Karpas-422 (cell line): ENCODE measurements at places on chromosomes 4 and X. TPM values are rescaled to one million over a fixed set of nuclear protein-coding genes. Genes with fewer than 3 reads are reported as not detected.

Gene SFRP2
- total RNA-seq = not detected in 2 replicates

- no peak overlapping the region for H3K27ac ChIP-seq
- no peaks in the 10 kb centered on the region for H3K36me3 ChIP-seq
- H3K27me3 ChIP-seq = no peaks in the 10 kb centered on the region
- no peaks in the 10 kb centered on the region for H3K4me1 ChIP-seq
- DNase-seq = no peak
- H3K4me3 ChIP-seq = no peak overlapping the region
Observed at GRCh38 chrX:95953564-95953963, 731.1 kb upstream of the DIAPH2 start.

DNA sequence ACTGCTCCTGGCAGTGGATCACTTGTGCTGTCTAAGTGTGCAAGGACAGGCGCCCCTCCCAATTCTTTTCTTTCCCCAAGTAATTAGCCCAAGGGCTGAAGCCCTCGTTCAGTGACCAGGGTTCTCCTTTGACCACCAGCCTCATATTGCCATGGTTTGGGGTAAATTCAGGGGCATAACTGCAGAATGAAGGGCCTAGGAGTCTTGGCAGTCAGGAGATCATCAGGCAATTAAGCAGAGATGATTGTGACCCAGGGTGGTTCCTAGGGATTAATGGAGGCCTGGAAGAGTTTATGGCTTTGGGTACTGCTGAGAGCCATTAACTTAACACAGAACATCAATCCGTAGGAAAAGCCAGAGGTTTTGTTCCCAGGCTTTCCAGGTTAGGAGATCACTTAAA is 170.7 kb downstream of the PTTG2 start:
- no peaks in the 10 kb centered on the region for H3K27me3 ChIP-seq
- H3K4me1 ChIP-seq = 0 out of 2 replicates have a peak, but pooled peaks cover 4% of the 10 kb centered on the region
- no peak overlapping the region for H3K4me3 ChIP-seq
- no peak for DNase-seq
- H3K36me3 ChIP-seq = no peaks in the 10 kb centered on the region

Gene STAG2
- total RNA-seq = 75.7 and 98.4 TPM in 2 replicates

DNA sequence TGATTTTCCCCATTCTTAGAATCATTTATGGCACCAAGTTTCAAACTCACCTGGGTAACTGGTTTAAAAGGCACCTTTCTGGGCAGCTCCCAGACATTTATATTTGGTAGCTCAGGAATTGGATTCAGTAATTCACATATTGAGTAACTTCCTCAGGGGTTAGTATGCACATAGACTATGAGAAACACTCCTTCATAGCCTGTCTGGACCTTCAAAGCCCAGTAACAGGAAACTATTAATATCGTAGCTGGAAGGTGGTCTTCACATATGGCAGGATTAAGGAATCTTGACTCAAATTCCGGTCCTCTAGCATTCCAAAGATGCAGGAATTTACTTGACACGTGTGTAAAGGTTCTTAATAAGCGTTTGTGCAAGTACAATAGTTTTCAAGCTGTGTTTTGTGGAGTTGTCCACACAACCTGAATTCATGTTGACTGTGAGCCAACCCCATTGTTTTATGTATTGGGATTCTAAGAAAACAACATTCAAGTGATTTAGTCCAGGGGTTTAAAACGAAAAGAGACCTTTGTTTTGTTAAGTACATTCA is 78.4 kb downstream of the PLS3 start:
- no peak overlapping the region for H3K27ac ChIP-seq
- no peaks in the 10 kb centered on the region for H3K27me3 ChIP-seq
- no peak overlapping the region for H3K4me3 ChIP-seq
- no peak for DNase-seq
- H3K4me1 ChIP-seq = no peaks in the 10 kb centered on the region

DNA sequence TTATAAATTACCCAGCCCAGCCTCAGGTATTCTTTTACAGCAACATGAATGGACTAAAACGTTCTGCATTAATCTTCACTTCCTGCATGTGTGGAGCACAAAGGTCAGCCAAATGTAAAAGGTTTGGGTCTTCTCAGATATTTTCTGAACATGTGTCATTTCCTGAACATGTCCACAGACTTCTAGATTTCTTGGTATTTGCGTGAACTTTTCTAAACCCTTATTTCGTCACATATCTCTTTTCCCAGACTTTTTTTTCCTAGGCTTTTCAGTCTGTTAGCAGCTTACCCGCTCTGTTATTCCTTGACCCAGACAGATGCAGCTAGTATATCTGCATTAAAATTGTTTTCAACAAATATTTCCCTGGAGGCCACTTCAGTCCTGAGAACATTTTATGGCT is 57.3 kb upstream of the USP51 start:
- H3K27me3 ChIP-seq = no peaks in the 10 kb centered on the region
- H3K27ac ChIP-seq = no peak overlapping the region
- no peaks in the 10 kb centered on the region for H3K4me1 ChIP-seq
- no peak overlapping the region for H3K4me3 ChIP-seq
- no peaks in the 10 kb centered on the region for H3K36me3 ChIP-seq
- DNase-seq = no peak

Gene ZNF630
- total RNA-seq = 3.7 and 3.9 TPM in 2 replicates

DNA sequence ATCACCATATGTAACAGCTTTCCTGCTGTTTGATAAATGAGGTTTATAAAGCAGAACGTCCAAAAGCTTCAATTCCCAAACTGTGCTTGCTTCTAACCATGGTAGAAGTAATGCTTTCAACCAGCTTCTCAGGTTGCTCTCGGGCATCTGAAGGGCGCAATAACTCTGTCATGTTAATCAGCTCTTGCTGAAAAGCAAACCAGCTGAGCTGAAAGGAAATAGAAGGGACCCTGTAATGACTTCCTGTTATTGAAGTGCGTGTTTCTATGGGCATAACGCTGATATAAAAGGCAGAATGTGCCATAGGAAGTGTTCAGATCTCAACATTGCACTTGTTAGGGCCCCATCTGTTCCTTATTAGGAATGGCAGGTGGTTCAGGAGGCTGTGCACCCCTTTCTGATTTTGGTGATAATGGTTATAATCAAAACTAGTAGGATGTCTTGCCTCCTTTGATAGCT is 21.2 kb downstream of the HERC3 start:
- H3K27me3 ChIP-seq = no peaks in the 10 kb centered on the region
- H3K27ac ChIP-seq = no peak overlapping the region
- H3K4me1 ChIP-seq = peaks cover 11% of the 10 kb centered on the region
- H3K36me3 ChIP-seq = no peaks in the 10 kb centered on the region
- DNase-seq = peak; percentile 47
- H3K4me3 ChIP-seq = no peak overlapping the region

DNA sequence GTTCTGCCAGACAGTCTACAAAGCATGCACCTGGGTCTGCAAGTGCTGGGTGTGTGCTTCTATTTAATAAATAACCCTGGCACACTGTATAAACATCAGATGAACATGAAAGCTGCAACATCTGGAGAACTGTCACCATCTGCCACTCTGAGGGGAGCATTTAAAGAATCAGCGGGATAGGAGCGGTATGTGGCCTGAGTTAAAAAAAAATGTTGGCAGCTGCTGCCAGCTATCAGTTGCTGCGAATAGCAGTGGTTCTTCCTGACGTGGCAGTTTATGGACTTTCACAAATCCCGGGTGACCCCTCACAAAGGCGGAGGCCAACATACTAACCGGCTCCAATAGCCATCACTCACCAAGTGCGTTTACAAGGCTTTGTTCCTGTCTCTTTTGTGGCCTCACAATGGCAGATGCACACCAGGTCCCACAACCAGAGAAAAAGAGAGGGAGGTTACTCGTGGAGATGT is 95.1 kb downstream of the RASL11B start:
- no peak overlapping the region for H3K27ac ChIP-seq
- no peak for DNase-seq
- no peaks in the 10 kb centered on the region for H3K4me1 ChIP-seq
- no peaks in the 10 kb centered on the region for H3K27me3 ChIP-seq
- H3K4me3 ChIP-seq = no peak overlapping the region

Gene AIFM1
- 25.8 and 37.4 TPM in 2 replicates for total RNA-seq

DNA sequence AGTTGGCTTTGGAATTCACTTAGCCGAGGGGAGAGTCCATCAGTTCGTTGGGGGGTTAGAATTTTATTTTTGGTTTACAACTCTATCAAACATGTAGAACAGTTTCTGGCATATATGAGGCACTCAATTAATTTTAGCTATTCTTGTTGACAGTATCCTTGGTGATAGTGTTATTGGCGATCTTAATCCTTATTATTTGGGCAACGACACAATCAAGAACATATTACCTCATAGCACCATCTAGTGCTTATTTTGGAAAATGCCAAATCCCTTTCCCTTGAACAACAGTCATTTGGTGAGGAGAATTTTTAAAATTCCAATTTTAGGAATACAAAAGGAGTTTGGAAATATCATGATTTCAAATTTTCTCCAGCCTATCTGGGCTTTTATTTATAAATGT is 17.9 kb upstream of the PGRMC1 start:
- H3K4me3 ChIP-seq = no peak overlapping the region
- no peaks in the 10 kb centered on the region for H3K4me1 ChIP-seq
- no peaks in the 10 kb centered on the region for H3K27me3 ChIP-seq
- DNase-seq = peak; percentile 53

GRCh38 chr4:174217273-174218126 is 66.0 kb downstream of the FBXO8 start:
- H3K36me3 ChIP-seq = no peaks in the 10 kb centered on the region
- H3K4me3 ChIP-seq = no peak overlapping the region
- H3K4me1 ChIP-seq = no peaks in the 10 kb centered on the region

DNA sequence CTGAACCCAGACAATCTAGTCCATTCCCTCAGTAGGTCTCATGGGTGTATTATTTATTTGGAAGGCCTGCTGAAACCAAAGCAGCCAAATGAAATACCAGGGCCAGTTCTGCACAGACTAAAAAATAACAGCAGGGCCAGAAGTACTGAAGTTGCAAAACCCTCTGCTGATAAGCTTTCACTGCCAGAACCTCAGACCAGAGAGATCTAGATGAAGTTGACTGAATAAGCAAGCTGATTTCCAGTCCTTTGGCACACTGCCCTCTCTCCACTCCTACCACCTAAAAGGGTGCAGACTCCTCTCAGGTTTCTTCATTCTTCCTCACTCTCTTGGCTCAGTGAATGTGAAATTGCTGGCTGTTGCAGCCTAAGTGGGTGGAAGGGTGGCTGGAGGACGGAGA is 276.7 kb upstream of the KLF3 start:
- H3K4me1 ChIP-seq = no peaks in the 10 kb centered on the region
- no peak for DNase-seq
- no peak overlapping the region for H3K4me3 ChIP-seq
- no peaks in the 10 kb centered on the region for H3K27me3 ChIP-seq
- H3K36me3 ChIP-seq = no peaks in the 10 kb centered on the region

Gene ADAMTS3
- total RNA-seq = not detected in 2 replicates

Gene FGF13
- not detected in 2 replicates for total RNA-seq

GRCh38 chrX:131703646-131704045 is 159.8 kb downstream of the OR13H1 start:
- no peaks in the 10 kb centered on the region for H3K36me3 ChIP-seq
- peak overlapping the region; percentile 71 for H3K4me3 ChIP-seq
- peaks cover 19% of the 10 kb centered on the region for H3K4me1 ChIP-seq
- H3K27me3 ChIP-seq = no peaks in the 10 kb centered on the region
- H3K27ac ChIP-seq = peak overlapping the region; percentile 18; the same call in 1 of the 2 replicates

DNA sequence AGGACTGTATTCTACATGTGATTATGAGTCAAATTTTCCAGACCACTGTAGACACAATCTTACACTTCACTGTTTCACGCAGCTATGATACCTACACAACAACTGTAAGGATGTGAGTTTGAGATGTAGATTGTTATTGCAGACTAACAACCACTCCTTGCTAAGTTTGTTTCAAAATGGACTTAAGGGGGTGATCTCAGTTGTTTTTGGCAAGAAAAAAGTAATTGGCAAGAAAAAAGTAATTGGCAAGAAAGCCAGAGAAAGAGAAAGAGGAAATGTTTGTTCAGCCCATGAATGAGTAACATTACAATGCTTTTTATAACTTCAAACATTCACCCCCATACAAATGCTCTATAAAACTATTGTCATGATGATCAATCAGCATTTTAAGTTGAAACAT is 466.4 kb downstream of the DMD start:
- H3K27ac ChIP-seq = no peak overlapping the region
- no peak for DNase-seq
- no peaks in the 10 kb centered on the region for H3K36me3 ChIP-seq
- H3K4me1 ChIP-seq = no peaks in the 10 kb centered on the region
- no peaks in the 10 kb centered on the region for H3K27me3 ChIP-seq

DNA sequence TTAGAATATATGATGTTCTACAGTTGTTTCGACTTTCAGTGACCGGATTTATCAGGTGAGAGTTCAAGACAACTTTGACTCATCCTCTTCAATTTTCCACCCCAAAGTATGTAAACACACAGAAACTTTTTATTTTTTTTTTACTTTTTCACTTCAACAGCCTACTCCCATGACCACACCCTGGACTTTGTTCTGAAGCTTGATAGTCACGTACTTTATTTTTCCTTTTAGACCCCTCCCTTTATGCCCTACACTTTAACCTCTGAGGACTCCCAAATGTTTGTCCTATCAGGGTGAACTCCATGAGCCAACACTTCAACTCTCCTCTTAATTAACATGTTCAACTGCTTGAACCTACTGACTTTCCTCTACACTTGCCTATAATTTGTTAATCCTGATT is 2.5 kb upstream of the DDX60 start:
- no peak overlapping the region for H3K27ac ChIP-seq
- no peak for DNase-seq
- no peaks in the 10 kb centered on the region for H3K27me3 ChIP-seq
- H3K4me3 ChIP-seq = no peak overlapping the region
- no peaks in the 10 kb centered on the region for H3K36me3 ChIP-seq

Gene VEGFC
- total RNA-seq = not detected in 2 replicates

GRCh38 chr4:112931001-112931400 is 118.5 kb upstream of the ANK2 start:
- DNase-seq = no peak
- H3K27ac ChIP-seq = no peak overlapping the region
- 0 out of 2 replicates have a peak, but pooled peaks cover 3% of the 10 kb centered on the region for H3K4me1 ChIP-seq
- H3K4me3 ChIP-seq = no peak overlapping the region
- H3K36me3 ChIP-seq = no peaks in the 10 kb centered on the region

Gene LEF1
- not detected in 2 replicates for total RNA-seq

GRCh38 chr4:108483650-108484049 is 136.7 kb upstream of the RPL34 start:
- H3K36me3 ChIP-seq = no peaks in the 10 kb centered on the region
- no peak overlapping the region for H3K27ac ChIP-seq
- no peak for DNase-seq

DNA sequence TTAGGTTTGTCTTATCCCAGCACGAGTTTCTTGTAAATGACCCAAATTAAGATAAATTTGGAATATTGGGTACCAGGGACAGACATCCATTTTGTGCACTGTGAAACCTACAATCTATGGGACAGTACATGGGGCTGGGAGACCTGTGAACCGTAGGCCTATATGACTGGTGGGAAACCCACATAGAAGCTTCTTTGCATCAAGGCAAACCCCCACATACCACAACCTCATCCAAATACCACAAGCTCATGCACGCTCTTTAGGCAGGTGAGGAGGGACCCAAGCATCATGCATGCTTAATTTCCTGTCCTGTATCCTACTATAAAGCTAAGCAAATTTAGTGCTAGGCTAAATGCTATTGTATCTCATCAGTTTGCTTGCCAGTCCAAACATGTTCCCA is 47.8 kb downstream of the NIPAL1 start:
- H3K27me3 ChIP-seq = no peaks in the 10 kb centered on the region
- no peak overlapping the region for H3K4me3 ChIP-seq
- H3K36me3 ChIP-seq = no peaks in the 10 kb centered on the region
- peak; percentile 38 for DNase-seq
- H3K4me1 ChIP-seq = no peaks in the 10 kb centered on the region

Gene RBM47
- total RNA-seq = not detected in 2 replicates
